GM12878 (cell line): ENCODE measurements at places on chromosomes 7 and 10. TPM values are rescaled to one million over a fixed set of nuclear protein-coding genes. Genes with fewer than 3 reads are reported as not detected.

DNA sequence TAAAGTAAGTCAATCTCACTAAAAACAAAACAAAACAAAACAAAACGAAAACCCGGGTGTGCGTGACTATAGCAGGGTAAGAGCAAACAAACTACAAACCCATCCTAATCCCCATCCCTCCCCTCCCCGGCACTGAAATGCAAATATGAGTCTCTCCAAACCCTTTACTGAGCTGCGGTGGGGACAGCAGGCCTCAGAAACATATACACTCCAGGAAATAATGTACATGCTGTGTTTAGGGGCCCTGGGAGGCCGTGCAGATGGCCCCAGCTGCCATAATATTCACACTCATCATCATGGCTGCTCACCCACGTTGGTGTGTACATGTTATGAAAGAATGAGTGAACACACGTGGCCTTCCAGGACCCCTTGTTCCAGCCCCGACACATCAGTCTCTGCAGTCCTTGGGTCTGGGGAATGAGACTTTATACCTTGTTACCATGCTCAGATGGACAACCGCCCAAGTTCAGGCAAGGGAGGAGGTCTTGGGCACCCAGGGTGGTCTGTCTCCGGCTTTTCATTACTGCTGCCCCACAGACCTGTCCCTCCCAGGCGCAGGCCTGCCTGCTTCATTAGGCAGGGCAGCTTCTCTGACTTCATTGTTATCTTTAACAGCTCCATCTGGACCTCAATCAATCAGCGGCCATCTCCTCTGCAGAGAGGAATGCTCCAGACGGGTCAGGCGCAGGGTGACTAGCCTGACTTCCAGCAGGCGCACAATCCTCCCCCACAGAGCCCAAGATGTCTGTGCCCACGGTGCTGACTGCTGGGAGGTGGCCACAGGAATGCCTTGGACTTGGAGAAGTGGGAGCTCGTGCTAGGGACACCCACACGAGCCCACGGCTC lies 20.6 kb downstream of the HSPA12A start:
- DNase-seq: no peak

DNA sequence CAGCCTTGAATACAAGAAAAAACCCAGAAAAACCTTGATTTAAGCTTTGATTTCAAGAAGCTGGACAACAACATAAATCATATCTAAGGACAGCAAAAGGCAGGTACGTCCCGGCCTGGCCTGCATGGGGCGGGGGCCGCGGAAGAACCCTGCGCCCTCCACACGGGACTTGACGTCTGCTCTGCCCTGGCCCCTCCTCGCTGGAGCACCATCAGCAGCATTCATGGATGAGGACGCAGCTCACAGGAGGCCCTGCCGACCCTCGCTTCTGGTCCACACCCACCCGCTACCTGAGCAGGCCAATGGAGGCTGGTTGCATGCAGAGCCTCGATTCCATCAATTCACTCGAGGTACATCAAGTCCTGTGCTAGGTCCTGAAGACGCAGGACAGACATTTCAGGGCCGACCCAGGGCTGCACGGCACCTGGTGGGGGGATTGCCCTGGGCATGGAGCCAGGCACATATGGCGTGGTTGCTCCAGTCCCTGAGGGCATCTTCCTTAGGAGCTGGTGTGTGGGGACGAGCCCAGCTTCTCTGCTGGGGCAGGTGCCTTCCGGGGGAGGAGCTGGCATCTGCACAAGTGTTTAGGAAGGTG lies 63.1 kb upstream of the NKX6-2 start:
- DNase-seq: no peak

DNA sequence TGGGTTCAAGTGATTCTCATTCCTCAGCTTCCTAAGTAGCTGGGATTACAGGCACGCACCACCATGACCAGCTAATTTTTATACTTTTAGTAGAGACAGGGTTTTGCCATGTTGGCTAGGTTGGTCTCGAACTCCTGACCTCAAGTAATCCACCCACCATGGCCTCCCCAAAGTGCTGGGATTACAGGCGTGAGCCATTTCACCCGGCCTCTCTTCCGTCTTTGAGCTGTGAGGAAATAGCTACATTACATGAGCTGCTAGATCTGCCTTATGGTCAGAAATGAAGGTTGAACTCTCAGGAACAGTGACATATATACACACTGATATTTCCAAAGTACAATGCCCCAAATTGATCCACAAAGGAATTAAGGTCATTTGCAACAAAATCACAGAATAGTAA lies 2.4 kb downstream of the BLVRA start:
- no peak for DNase-seq

- no peak for DNase-seq
Measured at GRCh38 chr7:69912846-69913245, 314.6 kb downstream of the AUTS2 start.

SFMBT2 gene
- total RNA-seq: 26.1 and 29.6 TPM in 2 replicates

CDK14 gene
- total RNA-seq: 56.7 and 61.3 TPM in 2 replicates

- DNase-seq: no peak
Measured at GRCh38 chr10:95273393-95274312, 17.1 kb downstream of the PDLIM1 start.
